ENCODE measurements at places on chromosomes 7 and 10.
A peak's percentile ranks its signal among the peaks of the same experiment; 100 is the strongest.

DNA sequence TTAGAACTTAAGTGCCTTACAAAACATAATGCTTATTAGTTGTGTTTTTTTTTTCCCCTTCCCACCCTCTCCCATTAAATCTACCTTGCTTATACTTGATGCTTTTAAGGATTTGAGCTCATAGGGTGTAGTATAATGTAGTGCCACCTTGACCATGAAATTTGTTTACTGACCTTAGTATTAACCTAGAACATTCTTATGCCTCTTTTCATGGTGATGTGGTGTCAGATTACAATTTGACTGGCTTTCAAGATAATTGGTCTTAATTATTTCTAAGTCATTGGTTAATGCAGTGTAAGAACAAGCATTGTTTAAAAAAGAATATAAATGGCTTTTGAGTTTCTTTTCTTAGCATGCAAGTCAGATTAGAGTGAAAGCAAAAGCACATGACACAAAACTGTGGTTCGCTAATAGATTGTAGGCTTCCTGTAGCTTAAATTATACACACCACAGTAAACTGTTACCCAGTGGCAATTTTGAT lies 61.8 kb downstream of the ADD3 start:
- DNase-seq: no peak
- H3K36me3 ChIP-seq: no peaks in the 10 kb centered on the region
- H3K4me3 ChIP-seq: peak overlapping the region; percentile 39
- H3K27me3 ChIP-seq: no peaks in the 10 kb centered on the region

DNA sequence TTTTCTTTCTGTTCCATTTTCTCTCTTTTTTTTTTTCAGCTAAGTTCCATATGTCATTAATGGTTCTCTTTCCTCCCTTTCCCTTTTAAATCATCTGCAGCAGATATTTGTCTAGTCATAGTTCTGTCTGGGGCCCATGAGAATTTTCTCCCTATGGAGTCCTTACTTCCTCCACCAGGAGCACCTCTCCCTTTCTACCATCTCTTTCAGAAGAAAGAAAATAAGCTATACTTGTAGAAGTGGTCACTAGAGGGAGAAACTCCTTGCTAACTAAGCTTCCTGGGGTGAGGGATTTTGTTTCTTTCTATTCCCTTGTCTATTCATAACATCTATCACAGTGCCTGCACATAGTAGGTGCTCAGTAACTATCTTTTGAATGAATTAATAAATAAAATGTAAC lies 230.2 kb upstream of the HPS1 start:
- no peaks in the 10 kb centered on the region for H3K27me3 ChIP-seq
- no peaks in the 10 kb centered on the region for H3K36me3 ChIP-seq
- no peak overlapping the region for H3K4me3 ChIP-seq
- H3K27ac ChIP-seq: no peak overlapping the region

GRCh38 chr10:71695502-71696476 lies 23.8 kb downstream of the C10orf105 start:
- H3K4me1 ChIP-seq: no peaks in the 10 kb centered on the region
- no peaks in the 10 kb centered on the region for H3K36me3 ChIP-seq
- H3K4me3 ChIP-seq: no peak overlapping the region
- H3K27ac ChIP-seq: no peak overlapping the region

GRCh38 chr7:6650521-6651011 lies 13.4 kb downstream of the ZNF316 start:
- no peak overlapping the region for H3K4me3 ChIP-seq
- H3K4me1 ChIP-seq: no peaks in the 10 kb centered on the region
- H3K36me3 ChIP-seq: peaks cover 39% of the 10 kb centered on the region
- no peaks in the 10 kb centered on the region for H3K27me3 ChIP-seq

DNA sequence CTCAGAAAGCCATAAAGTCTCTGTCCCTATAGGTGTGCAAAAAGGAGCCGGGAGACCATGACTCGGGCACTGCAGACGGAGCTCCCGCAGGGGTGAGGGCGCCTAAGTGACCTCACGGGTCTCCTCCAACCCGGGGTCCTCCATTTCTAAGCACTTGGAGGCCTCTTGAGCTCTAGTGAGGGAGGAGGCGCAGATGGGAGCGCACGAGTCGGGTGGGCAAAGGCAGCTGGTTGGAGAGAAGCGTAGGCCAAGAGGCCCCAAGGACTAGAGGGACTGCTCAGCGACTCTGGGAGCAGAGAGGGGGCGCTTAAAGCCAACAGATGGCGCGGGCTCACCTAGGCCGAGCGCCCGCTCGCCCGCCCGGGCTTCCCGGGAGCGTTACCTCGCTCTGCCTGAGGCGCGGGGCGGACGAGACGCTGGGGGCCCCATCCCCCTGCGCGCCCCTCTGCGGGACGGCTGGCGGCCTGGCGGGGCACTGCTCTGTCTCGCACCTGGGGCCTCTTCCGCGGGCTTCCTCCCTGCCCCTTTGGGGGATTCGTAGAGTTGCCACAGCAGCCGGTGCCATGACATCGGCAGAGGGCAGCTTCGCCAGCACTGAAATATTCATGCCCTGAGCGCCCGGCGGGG lies 523 bp upstream of the CDH23 start:
- H3K36me3 ChIP-seq: no peaks in the 10 kb centered on the region
- no peak overlapping the region for H3K27ac ChIP-seq
- no peak overlapping the region for H3K4me3 ChIP-seq
- no peak for DNase-seq

GRCh38 chr7:111887734-111888133 lies 318.5 kb downstream of the DOCK4 start:
- H3K27ac ChIP-seq: no peak overlapping the region
- no peaks in the 10 kb centered on the region for H3K4me1 ChIP-seq
- H3K27me3 ChIP-seq: no peaks in the 10 kb centered on the region
- DNase-seq: no peak
- no peaks in the 10 kb centered on the region for H3K36me3 ChIP-seq

DNA sequence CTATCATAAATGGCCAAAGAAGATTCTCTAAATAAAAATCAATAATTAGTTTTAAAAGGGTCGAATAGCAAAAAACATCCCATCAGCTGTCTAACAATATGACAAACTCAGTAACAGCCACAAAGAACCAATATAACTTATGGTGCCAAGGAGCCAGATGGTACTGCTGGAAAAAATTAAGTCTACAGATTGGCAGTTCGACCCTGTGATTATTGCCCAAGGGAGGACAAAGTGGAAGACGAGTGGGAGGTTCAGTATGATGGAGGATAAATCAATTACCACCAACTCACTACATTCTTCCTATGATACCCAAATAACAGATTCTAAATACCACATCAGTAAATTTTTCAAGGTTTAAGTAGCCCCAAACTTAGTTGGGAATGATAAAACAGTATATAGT lies 49.0 kb downstream of the SKAP2 start:
- 0 out of 2 replicates have a peak, but pooled peaks cover 5% of the 10 kb centered on the region for H3K4me1 ChIP-seq
- no peaks in the 10 kb centered on the region for H3K36me3 ChIP-seq
- H3K27ac ChIP-seq: no peak overlapping the region
- no peaks in the 10 kb centered on the region for H3K27me3 ChIP-seq
